ENCODE measurements at places on chromosomes 5 and 9.

- no peak for DNase-seq
Measured at GRCh38 chr9:86819552-86819951, 127.8 kb downstream of the GAS1 start.

DNA sequence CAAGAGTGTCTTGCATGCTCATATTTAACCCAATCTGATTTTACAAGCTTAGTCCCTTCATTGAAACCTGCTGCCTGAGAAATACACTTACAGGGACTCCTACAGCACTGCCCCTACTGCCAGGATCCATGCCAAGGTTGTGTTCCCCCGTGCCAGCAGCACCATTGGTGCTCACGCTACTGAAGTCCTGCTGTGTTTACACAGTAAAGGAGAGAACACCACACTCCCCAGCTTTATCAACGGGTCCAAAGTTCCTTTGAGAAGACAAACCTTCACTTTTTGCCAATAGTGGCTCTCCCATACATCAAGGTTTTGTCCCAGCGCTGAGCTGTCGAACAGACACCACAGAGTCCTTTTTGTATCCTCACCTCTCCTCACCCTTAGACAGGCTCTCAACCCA, 155.1 kb upstream of the WWC1 start:
- DNase-seq = no peak

DNA sequence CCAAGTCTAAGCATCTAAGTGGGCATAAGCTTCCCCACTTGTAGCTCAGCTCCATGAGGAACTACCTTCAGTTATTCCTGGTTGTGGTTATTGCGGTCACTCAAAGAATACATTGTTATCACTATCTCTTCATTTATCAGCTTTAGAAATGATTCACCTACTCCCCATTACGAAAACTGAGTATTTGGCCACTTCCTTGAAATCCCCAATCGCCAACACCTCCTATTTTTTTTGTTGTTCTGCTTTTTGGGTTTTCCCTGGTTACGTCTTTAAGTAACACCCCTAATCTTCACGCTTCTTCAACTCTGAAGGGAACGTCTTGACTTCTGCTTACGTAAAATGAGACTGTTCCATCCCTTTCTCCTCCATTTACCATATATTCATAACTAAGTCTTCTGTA, 20.7 kb downstream of the MAPK9 start:
- DNase-seq = no peak

GRCh38 chr9:134278974-134279640, 47.1 kb upstream of the RXRA start:
- DNase-seq = no peak

DNA sequence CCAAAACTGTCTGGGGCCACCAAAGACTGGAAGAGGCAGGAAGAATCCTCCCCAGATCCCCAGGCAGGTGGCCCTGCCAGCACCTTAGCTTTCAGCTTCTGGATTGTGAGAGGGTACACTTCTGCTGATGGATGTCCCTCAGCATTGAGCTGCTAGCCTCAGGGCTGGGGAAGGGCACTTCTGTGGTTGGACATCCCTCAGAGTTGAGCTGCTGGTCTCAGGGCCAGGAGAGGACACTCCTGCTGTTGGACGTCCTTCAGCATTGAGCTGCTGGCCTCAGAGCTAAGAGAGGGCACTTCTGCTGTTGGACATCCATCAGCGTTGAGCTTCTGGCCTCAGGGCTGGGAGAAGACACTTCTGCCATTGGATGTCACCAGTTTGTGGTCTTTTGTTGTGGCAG, 83.8 kb upstream of the FCN1 start:
- no peak for DNase-seq

DNA sequence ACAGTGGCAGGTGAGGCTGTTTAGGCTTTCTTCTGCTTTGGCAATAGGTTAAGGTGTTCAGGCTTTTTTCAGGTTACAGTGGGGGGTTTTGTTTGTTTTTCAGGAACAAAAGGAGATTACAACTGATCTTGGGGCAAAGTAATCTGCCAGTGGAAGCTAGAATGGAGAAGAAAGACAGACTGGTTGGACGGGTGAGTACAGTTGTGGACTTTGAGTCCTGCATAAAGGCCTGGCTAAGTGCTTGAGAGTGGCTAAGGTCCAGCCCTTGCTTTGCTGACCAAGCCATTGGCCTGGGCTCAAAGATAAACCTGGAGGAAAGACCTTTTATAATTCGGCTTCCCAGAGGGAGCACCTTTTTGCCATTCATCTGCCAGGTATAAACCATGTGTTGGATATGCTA, 63.1 kb downstream of the MTMR12 start:
- no peak for DNase-seq

Measured in globus pallidus (tissue), 1 donor.